Daoy (cell line): ENCODE measurements at places on chromosomes 7 and 10.

DNA sequence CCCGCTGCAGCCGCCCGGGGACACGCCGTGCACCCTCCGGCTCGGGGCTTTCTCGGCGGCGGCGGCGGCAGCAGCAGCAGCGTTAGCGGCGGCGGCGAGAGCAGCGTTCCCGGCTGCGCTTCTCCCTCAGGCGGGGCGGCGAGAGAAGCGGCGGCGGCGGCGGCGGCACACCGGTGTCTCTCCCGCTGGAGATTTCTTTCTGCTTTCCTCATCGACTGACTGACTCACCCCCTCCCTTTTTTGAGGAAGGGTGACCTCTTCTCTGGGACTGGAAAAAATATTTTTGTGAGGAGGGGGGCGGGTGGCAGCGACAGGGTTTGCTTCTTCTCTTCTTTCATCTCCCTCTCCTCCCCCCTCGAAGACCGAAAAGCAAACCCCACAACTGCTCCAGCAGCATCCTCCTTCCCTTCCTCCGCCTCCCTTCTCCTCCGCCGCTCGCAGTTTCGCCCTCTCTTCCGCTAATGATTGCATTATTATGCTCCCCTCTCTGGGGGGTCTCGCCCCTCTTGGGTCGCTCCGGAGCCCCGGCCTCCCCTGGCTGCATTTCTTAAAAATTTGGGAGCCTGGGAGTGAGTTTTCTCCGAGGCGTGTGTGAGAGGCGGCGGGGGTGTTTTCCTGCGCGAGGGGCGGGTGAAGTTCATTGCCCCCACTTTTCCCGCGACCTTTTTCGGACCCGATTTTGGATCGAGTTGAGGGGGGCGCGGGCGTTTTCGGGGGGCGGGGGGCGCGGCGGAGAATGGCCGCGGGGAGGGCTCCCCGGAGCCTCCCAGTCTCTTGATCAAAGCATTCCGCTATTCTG lies 411 bp downstream of the AUTS2 start:
- DNase-seq, result no peak

- no peak for DNase-seq
Observed at GRCh38 chr10:77537720-77538373, 99.8 kb downstream of the KCNMA1 start.

DNA sequence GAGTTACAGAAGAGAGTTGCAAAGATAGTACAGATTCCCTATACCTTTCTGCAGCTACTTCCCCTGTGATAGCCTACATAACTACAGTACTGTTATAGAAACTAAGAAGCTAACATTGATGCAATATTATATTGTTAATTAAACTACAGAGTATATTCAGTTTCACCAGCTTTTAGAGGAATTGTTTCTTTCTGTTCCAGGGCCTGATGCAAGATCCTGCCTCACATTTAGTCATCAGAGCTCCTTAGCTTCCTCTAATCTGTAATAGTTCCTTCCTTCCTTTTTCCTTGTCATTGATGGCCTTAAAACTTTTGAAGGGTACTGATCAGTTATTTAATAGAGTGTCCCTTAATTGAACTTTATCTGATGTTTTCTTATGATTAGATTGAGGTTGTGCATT lies 56.8 kb downstream of the SDHAF3 start:
- DNase-seq, result no peak

- no peak for DNase-seq
Observed at GRCh38 chr10:38003026-38003425, 7.4 kb upstream of the ZNF33A start.

DNA sequence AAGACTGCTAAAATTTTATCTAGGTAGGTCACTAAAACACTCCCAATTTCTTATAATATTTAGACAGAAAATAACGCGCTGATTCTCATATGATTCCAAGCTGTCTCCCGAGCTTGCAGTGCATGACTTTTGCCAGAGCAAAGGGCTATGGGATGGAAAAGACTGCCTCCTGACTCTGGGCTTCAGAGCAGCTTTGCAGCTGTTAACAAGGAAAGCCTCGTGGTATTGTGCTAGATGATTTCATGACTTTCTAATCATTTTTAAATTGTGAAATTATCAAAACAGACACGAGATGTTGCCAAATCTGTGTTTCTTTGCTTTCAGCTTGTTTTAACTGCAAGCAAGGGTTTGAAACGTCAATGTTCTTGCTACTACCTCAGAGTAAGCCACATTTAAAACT lies 238.3 kb downstream of the AGMO start:
- no peak for DNase-seq

DNA sequence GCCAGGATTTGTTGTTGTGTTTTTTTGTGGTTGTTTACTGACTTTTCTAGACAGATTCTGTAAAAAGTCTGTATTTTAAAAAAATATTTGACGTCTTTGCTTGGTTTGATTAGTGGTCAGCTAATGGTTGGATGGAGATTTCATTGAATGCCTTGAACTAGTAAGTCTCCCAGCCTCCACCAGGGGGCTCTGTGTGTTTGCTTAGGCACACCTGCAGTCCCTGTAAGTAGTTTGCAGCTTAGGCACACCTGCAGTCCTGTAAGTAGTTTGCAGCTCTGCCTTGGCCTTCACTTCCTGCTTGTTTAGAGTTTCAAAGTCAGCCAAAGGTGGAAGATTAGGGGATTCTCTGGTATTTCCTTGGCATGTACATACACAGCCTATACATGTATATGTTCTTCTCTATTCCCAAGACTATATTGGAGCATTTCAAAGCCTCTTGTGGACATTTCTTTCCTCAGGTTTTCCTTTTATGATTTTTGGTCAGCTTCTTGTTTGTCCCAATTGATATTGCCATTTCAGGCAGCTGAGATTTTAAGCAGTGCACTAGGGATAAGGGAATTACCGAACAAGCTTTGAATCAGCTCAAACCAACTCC lies 101.6 kb downstream of the CCSER2 start:
- DNase-seq, result peak; percentile 43

DNA sequence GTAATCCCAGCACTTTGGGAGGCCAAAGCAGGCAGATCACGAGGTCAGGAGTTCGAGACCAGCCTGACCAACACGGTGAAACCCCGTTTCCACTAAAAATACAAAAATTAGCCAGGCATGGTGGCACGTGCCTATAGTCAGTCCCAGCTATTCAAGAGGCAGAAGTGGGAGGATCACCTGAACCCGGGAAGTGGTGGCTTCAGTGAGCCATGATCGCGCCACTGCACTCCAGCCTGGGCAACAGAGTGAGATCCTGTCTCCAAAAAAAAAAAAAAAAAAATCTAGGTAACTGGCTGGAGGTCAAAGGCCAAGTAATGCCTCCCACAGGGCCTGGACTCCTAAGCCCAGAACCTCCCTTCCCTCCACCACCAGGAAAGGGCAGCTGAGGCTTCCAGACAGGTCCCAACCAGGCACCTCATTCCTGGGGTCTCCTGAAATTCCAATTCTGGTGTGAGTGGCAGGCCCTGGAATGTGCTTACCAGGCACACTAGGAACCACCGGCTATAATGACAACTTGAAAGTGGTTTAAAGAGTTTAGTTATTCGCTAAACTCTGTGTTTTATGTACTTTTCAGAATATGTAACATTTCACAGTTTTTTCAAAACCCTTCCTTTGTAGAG lies 86.9 kb upstream of the TNRC18 start:
- DNase-seq, result no peak

DNA sequence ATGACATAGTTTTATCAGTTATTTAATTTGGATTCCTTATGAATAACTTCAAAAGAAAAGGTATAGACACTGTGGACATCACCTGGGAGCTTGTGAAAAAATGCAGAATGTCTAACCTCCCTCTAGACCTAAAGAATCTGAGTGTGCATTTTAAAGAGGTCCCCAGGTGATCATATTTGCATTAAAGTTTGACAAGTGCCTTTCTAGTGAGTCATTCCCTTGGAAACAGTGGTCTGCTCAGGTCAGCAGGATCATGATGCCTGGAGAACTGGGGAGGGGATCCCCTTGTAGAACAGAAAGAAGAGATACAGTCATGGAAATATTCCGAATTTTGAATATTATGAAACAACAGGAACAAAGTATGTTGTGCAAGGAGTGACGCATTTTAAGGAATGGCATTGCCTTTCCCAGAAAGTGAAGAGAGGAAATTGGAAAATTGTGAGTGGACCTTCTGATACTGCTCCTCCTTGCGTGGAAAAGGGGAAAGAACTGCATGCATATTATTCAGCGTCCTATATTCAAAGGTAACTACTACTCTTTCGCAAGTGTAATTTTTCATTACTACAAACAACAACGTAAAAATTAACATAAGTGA lies 4.6 kb downstream of the STEAP2 start:
- no peak for DNase-seq

- no peak for DNase-seq
Observed at GRCh38 chr10:84818961-84819360, 490.6 kb downstream of the CCSER2 start.

- no peak for DNase-seq
Observed at GRCh38 chr7:99831595-99831994, 3.8 kb downstream of the CYP3A43 start.

- no peak for DNase-seq
Observed at GRCh38 chr10:5788969-5789368, 24.3 kb downstream of the GDI2 start.

DNA sequence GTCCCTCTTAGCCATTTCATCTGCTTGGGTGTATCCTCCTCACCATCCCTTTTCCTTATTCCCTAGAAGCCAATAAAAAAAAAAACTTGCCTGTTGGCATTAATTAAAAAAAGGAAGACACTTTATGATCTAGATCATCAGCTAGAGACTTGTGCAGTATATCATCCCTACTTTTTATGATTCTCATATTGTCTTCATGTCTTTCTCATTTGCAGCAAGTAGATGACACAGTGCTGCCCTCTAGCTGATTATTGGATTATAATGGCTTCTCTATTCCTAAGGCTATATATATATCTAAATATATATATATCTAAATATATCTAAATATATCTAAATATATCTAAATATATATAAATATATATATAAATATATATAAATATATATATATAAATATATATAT lies 272.4 kb upstream of the LRGUK start:
- peak; percentile 30 for DNase-seq

- no peak for DNase-seq
Observed at GRCh38 chr7:43137811-43138210, 25.4 kb downstream of the HECW1 start.

DNA sequence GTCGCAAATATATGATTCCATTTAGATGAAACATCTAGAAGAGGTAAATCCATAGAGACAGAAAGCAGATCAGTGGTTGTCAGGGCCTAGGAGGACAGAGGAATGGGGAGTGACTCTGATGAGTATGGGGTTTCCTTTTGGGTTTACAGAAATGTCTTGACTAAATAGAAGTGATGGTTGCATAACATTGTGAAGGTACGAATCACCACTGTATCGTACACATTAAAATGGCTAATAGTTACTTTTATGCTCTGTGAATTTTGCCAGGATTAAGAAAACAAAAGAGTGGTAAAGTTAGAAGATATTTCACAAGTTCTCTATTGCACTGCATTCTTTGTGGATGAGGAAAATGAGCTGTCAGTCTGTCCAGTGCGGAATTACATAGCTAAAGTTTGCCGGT lies 407.4 kb downstream of the KCNMA1 start:
- DNase-seq, result no peak

GRCh38 chr7:126723966-126724544 lies 528.7 kb downstream of the GRM8 start:
- no peak for DNase-seq

DNA sequence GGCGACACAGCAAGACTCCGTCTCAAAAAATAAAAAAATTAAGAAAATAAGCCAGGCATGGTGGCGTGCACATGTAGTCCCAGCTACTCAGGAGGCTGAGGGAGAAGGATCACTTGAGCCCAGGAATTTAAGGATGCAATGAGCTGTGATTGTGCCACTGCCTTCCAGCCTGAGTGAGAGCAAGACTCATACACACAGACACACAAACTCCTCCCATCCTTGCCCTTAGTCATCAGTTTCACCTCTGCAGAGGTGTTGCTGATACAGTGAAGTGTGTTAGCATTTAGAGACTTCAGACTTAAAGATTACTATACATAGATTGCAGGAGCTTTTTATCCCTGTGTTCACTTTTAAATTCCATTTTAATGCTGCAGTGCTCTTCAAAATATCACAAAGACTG lies 5.5 kb upstream of the H2AZ2 start:
- peak; percentile 36 for DNase-seq

DNA sequence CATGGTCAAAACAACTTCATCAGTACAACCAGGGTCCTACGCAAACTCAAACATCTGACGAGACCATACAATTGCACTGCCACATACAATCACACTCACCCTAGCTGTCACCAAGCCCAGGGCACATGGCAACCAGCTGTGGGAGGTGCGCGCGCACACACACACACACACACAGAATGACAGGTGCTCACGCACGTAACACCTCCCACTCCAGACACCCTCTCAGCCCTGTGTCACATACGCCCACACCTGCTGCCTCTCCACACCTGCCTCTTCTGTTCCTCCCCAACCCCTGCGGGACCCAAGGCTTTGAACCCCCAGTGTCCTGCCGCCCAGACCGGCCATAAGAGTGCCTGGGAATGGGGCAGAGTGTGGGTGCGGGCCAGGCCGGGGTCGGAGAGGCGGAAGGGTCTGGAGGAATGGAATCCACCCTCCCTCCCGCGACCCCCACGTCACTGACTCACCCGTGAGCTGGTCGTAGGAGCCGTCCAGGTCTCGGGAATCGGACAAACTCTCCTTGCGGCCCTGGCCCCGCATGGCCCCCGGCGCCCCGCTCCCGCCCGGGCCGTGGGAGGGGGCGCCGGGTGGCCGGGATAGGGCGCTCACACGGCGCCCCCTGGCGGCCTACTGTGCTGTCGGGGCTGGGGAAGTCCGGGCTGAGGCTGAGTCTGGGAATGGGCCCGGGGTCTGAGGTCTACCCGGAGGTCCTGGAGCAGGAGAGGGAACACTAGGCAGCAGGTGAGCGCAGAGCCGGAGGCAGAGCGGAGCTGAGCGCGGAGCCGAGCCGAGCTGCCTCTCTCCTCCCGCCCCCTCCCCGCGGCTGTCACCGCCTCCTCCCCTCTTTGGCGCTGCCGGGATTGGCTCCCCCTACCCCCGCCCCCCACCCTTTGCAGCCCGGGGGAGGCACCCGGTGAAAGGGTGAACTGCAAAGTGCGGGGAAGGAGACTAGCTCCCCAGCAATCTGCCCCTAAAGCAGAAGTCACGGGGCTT lies at the start of gene KCNIP2:
KCNIP2 (minus strand) TSS at position 769 of the 990 bp plus-strand sequence; CDS start at position 537, 232 bp downstream.
- no peak for DNase-seq

DNA sequence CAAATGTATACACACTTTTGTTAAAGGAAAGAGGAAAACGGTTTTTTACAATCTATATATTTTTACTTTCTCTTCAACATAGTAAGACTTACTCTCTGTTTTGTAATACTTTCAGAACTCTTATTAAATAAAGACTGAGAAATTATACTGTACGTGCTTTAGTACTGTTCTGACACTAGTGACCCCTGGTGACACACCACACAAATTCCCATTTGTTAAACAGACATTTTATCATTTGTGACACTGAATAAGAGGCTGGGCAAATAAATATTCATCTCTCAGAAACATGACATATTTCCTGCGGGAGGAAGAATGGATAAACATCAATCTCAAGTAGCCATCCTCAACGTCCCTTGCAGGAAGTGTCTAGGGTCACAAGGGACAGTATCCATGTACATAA lies 68.9 kb upstream of the ZNF33B start:
- DNase-seq, result no peak

GRCh38 chr7:81859433-81859832 lies 89.6 kb upstream of the HGF start:
- DNase-seq, result no peak

- no peak for DNase-seq
Observed at GRCh38 chr7:42877862-42878261, 34.0 kb downstream of the C7orf25 start.
